ENCODE measurements at places on chromosomes 16 and 17. TPM values are rescaled to one million over a fixed set of nuclear protein-coding genes. Genes with fewer than 3 reads are reported as not detected.

The ASGR1 gene
- not detected for total RNA-seq

The ZNF747 gene
- total RNA-seq: 21.6 TPM

GRCh38 chr16:85307552-85308364 is 195.5 kb upstream of the CIBAR2 start:
- no peak for DNase-seq

DNA sequence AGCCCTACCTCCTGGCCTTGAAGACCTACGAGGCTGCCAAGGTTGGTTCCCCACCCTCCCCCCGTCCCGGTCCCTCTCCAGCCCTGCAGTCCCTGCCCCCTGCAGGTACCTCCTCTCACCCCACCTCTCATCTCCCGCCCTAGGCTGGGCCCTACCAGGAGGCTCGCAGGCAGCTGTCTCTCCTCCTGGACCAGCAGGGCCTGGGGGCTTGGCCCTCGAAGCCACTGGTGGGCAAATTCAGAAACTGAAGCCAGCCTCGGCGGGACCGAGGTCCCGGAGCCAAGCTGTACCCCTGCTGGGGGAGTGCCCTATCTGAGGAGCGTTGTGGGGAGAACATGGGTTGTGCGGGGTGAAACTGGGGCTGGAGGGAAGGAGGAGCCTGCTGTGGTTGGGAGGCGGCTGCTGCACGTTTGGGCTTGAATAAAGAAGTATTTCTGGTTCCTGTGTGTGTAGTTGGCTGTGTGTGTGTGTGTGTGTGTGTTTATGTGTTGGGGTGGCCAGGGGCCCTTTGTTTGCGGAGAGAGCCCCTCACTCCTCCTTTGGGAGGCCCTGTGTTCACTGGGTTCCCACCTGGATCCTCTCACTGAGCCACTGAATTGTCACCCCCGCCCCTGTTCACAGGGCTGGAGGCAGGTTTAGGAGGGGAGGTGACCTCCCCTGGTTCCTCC is 5.9 kb downstream of the ADAD2 start:
- DNase-seq: no peak

- DNase-seq: no peak
Observed at GRCh38 chr17:71748872-71749271, 371.9 kb upstream of the SOX9 start.

DNA sequence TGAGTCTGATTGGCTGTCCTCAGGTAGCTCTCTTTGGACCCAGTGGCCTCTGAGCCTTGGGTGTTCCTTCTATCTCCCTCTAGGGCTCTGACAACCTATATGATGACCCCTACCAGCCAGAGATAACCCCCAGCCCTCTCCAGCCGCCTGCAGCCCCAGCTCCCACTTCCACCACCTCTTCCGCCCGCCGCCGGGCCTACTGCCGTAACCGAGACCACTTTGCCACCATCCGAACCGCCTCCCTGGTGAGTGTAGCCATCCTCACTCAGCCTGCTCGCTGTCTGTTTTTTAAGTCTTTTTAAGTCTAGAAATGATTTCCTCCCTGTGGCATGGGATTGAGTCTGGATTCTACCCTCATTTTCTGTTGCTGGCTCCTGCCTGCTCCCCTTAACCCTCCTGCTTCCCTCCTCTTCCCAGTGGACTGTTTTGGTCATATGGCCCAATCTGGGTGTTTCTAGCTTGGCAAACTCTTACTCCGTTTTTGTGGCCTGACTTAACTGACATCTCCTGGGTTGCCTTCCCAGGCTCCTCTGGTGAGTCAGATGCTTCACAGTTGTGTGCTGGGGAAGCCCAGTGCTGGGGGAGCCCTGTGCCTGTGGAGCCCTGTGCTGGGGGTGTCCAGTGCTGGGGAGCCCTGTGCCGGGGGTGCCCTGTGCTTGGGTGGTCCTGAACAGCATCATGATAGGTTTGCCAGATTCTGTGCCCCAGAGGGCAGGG is 9.9 kb downstream of the TAOK2 start:
- no peak for DNase-seq

The CIBAR2 gene
- not detected for total RNA-seq

The ATMIN gene
- total RNA-seq: 30.6 TPM

DNA sequence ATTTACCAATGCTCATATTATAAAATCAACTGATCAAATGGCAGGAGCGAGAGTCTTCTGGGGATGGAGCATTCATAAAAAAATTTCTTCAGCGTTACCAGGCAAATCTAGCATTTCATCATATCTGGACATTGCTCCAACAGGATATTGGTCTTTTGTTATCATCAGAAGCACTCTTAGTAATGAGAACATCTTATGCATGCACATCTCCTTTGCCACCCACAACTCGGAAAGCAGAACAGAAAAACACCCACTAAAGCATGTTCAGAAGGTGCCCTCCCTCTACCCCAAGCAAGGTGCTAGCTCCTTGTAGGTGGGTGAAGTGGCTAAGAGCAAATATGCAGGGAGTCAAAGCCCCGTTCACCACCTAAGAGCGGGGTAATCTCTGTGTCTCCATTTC is 18.9 kb downstream of the ARHGAP17 start:
- DNase-seq: no peak

The GAS2L2 gene
- not detected for total RNA-seq

DNA sequence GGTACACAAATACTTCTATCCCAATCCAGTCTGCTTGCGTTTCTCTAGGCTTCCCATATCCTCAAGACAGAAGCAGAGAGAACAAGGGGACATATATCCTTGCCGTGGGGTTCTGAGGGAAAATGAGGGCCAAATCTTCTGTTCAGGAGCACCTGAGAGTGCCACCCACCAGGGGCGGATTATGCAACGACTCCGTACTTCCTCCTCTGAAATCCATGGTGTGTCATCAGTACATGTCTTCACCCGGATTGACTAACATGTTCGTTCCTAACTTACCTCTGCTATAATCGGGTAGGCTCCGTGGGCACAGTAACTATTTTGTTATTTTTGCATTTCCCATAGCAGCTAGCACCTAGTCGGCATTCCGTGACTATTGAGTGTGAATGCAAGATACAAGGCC is 7.8 kb upstream of the ZNF200 start:
- DNase-seq: no peak

DNA sequence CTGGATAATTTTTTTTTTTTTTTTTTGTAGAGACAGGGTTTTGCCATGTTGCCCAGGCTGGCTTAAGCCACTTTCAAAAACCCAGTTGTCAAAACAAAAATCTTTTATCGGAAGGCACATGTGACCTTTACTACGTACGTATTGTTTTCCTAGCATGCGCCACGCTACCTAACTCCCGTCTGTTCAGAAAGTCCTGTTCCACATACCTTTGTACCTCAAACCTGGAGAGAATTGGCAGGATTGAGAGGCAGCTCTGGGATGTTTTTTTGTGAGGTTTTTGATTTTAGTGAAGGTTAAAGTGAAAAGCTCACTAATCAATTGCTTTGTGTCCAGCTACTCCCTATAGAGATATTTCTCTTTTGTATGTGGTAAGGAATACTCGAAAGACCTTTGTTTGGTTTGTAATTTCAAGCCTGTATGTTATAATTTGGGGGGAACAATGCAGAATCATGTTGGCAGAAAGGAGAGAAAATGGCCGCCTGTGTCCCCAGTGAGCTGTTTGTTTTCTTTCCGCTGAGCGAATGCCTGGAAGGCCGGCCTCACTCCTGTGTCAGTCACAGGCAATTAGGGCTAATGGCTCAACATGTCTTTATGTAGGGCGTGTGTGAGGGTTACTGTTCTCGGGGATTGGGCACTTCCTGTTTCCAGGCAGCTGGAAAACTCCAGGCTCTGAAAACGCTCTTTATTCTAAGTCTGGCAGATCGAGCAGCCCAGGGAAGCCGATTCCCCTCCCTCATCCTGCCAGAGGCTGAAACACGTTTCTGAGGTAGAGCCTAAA is 60.8 kb upstream of the CLEC18A start:
- DNase-seq: no peak

- DNase-seq: no peak
Observed at GRCh38 chr16:5906351-5906750, 808.8 kb upstream of the EEF2KMT start.

- DNase-seq: no peak
Observed at GRCh38 chr17:77565166-77565565, 393.3 kb upstream of the TNRC6C start.
